ENCODE measurements at places on chromosomes 4 and X. TPM values are rescaled to one million over a fixed set of nuclear protein-coding genes. Genes with fewer than 3 reads are reported as not detected.

Gene VSIG4
- total RNA-seq, result not detected

Gene HPF1
- total RNA-seq, result 23.8 TPM

Gene STPG2
- total RNA-seq, result 0.05 TPM

Gene BRS3
- total RNA-seq, result not detected

Gene NAA11
- not detected for total RNA-seq

Gene CXCL8
- total RNA-seq, result 187 TPM

Gene TCEAL6
- total RNA-seq, result not detected

Gene PITX2
- 60.6 TPM for total RNA-seq

Gene TBC1D8B
- 36.2 TPM for total RNA-seq

Gene NAA15
- 25.8 TPM for total RNA-seq
